ENCODE measurements at places on chromosomes 12 and 14.

- no peak for DNase-seq
These were observed 6.0 kb downstream of the VPS37B start for GRCh38 chr12:122889761-122890520.

DNA sequence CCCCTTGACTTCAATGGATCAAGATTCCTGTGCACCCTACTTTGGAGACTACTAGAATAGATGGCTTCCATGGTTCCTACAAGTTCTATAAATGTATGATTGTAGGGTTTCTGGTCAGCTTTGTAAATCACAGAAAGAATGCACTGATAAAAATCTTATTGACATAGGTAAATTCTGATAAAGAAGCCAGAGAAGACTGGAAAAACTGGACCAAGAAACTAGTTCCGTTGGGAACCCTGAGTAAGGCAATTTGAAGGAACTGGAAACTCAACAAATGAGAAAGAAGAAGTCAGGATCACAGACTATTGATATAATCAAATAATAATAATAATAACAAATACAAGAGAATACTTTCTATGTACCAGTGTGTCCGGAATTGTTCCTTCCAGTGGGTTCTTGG lies 15.4 kb upstream of the MGST1 start:
- no peak for DNase-seq

DNA sequence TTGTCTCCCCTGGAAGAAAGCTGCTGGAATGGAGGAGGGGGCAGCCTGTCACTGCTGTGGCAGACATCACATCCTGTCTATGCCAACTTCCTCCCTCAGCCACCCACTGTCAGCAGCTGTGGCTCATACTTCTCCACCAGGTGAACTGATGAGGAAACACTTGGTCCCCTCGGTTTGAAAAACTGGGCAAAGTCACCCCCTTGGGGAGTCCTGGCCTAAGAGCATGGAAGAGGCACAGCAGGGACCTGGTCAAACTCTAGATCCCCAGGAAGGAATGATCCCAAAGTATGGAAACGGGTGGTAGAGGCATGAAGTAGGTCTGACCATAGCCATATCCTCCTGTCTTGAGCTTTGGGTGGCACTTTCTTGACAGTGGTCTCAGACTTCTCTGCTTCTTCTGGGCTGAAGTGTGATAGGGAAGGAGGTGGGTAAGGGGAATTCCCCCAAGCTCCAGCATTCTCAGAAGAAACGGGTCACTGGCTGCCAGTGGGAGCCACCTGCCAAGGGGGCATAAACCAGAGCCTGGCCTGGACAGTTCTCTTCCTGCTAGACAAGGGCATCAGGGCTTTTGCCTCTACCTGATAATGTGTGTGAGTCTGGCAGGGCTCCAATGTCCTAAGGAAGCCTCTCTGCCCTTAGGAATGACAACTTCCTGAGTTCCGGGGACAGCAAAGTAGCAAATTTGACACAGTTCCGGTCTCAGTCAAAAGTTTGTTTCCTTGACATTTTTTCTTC lies 36.0 kb downstream of the FMNL3 start:
- DNase-seq = no peak

GRCh38 chr14:22096514-22096895 lies 422.9 kb upstream of the OR4E1 start:
- DNase-seq = no peak

GRCh38 chr12:121804417-121805111 lies 755 bp downstream of the SETD1B start:
- no peak for DNase-seq

DNA sequence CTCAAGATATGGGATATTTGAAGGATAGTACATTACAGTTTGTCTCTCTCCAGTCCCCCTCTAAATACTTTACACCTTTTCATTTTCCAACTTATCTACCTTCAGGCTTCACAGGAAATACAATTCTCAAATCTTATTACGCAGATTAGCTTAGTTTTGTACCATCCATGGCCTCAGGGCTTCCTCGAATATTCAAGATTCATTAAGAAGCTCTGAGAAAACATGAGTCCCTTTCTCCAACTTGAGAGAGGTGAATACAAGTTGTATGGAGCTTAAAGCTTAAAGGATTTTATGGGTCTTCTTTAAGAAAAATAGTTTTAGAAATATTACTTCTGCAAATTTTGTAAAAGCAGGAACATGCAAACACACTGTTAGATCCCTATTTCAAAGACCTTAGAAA lies 1212.5 kb downstream of the GALC start:
- no peak for DNase-seq

GRCh38 chr12:57851552-57851951 lies 5.0 kb upstream of the CTDSP2 start:
- DNase-seq = no peak

DNA sequence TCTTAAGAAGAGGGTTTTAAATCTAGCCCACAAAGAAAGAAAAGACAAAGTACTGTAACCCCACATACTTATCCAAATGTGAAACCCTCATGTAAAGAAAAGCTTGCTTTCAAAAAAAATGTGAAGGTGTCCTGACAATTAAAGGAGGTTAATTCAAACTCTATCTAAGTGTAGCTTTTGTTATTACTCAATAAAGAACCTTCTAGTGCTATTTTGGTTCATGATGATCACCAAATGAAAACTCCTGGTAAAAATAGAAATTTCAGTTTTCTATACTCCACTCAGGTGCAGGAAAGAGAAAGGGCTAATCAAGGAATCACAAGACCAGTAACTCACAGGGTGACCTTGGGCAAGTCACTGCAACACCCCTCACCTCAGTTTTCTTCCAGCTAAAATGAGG lies 1.6 kb downstream of the STAB2 start:
- DNase-seq = no peak

GRCh38 chr12:69000540-69001243 lies 67.7 kb upstream of the CPM start:
- DNase-seq = no peak

GRCh38 chr14:48398675-48399282 lies 723.4 kb upstream of the MDGA2 start:
- DNase-seq = peak; percentile 21

- DNase-seq = no peak
These were observed 75.2 kb downstream of the RIMBP2 start for GRCh38 chr12:130640901-130641300.

DNA sequence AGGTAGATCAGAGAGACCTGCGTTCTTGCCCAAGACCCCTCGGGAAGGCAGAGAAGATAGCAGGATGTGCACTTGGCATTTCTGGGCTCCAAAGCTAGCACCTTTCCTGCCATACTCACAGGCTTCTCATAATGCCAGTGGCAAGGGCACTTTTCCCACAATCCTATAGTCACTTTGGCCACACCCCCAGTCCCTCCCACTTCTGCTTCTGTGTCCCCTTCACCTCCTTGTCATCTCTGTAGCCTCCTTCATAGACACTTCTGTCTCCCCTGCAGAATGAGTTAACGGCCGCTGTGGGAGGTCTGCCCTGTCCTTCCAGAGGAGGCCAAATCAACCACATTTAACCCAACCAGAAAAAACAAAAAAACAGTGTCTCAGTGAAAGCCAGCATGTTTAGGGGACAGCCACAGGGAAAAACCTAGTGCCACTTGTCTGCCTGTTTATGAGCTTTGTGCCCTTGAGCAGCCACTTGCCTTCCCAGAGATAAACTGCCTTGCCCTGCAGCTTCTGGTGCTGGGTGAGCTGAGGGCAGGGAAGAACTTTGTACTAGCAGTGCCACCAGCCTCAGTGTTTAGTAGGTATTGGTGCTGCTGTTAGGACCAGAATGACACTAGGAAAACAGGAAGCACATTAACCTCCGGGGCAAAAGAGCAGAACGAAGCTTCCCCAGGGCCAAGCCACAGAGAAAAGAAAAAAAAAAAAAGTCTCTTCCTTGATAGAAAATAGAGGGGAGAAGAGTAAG lies 193.0 kb upstream of the PWP1 start:
- peak; percentile 6 for DNase-seq

GRCh38 chr12:45446013-45446412 lies 230.1 kb downstream of the ANO6 start:
- DNase-seq = no peak

- no peak for DNase-seq
These were observed 65.4 kb downstream of the FZD10 start for GRCh38 chr12:130227641-130228040.

DNA sequence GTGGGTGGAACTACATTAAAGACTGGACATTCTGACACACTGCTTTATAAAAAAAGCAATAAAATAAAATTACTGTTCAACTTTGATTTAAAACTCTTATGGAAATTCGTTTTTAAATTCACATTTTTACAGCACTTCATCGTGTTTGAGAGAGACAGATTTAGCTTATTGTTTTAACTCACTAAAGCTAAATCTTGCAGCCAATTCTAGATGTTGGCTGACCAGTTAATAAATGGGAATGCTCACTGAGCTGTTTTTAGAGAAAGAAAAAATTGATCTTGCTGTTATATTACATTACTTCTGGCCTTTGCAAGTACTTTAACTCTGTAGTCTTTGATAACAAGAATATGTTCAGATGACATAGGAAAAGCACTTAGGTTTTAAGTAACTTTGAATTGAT lies 157.1 kb downstream of the PLCZ1 start:
- no peak for DNase-seq

- no peak for DNase-seq
These were observed 139.9 kb upstream of the KRR1 start for GRCh38 chr12:75651342-75651695.

- DNase-seq = no peak
These were observed 3.6 kb downstream of the PELI2 start for GRCh38 chr14:56121816-56122215.

GRCh38 chr12:76962099-76962498 lies 83.3 kb upstream of the CSRP2 start:
- DNase-seq = no peak

- DNase-seq = no peak
These were observed 74.3 kb downstream of the ANO6 start for GRCh38 chr12:45290216-45290605.

DNA sequence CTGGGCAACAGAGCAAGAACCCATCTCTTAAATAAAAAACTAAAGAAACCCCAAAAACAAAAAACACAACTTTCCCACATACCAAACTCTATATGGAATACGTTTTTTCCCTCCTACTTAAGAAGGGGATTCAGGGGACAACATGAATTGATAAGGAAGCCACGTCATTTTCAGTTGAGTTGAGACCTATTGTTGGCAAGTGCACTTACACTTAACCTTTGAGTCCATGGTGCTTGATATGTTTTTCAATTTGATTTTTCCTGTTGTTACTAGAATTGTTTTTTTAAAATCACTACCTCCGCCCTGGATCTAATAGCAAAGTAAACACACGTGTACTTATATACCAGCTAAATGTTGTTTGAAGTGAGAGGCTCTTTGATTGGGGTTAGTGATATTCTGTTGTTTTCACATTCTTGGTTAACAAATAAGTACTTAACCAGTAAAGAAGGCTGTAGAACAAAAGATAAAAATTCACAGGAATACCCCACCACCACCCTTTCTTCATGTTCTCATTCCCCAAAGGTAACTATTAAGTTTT lies 2.0 kb downstream of the FAM177A1 start:
- peak; percentile 48 for DNase-seq

All from NCI-H510A treated with DMSO at 0.1 percent for 48 hours (cell line).